Memory B cell (primary cell): ENCODE measurements at places on chromosomes 5 and 9.

GRCh38 chr5:124111886-124112285, 599.9 kb downstream of the CSNK1G3 start:
- DNase-seq: no peak

GRCh38 chr5:58317009-58317408, 142.9 kb downstream of the PLK2 start:
- no peak for DNase-seq

GRCh38 chr5:68538814-68539420, 323.4 kb downstream of the PIK3R1 start:
- DNase-seq: no peak

- no peak for DNase-seq
These were observed 92.7 kb upstream of the CACNA1B start for GRCh38 chr9:137784641-137785513.

GRCh38 chr5:169809281-169809680, 171.0 kb downstream of the INSYN2B start:
- DNase-seq: no peak

DNA sequence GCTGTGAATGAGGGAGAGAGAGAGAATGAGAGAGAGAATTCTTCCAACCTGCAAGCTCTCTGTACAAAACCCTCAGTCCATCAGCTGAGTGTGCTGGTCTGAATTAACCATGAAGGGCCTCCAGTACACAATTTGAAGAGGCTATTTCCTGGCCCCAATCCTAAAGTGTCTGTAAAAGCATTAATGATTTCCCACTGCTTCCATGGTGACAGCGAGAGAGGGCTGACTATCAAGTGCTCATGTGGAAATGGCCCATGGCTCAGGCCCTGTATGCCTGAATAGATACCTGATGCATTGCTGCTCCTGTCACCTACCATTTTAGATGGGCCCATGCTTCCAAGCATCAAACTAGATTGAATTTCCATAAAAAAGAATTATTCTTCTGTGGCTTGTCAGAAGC, 592.4 kb downstream of the KIF4B start:
- no peak for DNase-seq

DNA sequence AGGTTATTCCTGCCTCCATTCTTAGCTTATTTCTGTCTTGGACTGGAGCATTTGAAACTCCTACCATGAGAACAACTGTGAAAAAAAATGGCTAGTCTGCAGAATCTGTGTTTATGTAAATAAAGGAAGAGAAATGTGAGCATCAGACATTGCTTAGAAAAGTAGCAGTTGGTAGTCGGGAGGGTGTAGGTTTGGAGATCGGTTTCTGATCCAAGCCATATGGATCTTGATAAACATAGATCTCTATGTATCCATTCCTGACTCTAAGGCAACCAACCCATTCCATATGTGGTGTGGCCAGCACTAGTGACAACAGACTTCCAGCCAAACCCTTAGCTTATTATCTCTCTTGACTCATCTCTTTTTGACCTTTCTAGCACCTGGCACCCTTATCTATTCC, 127.1 kb downstream of the NMUR2 start:
- DNase-seq: no peak

GRCh38 chr9:30970186-30970585, 1414.3 kb upstream of the ACO1 start:
- DNase-seq: no peak
